ENCODE measurements at places on chromosomes 7 and 10. TPM values are rescaled to one million over a fixed set of nuclear protein-coding genes. Genes with fewer than 3 reads are reported as not detected.
A peak's percentile ranks its signal among the peaks of the same experiment; 100 is the strongest.

DNA sequence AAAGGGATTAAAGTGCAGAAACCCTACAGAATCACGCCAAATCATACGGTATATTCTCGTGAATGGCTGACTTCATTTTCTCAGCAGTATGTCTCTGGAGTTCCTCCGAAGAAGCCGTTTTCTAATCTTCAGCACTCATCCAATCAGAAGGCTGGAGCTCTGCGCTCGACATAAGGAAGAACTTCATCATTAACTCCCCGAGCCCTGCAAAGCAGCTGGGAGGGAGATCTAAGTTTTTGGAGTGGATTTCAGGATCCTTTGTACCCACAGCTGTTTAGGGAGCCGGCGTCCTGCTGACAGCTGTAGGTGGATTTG lies 40.7 kb upstream of the SDK1 start:
- peak overlapping the region; percentile 44 for H3K4me3 ChIP-seq
- H3K36me3 ChIP-seq = no peaks in the 10 kb centered on the region
- H3K27me3 ChIP-seq = no peaks in the 10 kb centered on the region
- H3K4me1 ChIP-seq = no peaks in the 10 kb centered on the region

DNA sequence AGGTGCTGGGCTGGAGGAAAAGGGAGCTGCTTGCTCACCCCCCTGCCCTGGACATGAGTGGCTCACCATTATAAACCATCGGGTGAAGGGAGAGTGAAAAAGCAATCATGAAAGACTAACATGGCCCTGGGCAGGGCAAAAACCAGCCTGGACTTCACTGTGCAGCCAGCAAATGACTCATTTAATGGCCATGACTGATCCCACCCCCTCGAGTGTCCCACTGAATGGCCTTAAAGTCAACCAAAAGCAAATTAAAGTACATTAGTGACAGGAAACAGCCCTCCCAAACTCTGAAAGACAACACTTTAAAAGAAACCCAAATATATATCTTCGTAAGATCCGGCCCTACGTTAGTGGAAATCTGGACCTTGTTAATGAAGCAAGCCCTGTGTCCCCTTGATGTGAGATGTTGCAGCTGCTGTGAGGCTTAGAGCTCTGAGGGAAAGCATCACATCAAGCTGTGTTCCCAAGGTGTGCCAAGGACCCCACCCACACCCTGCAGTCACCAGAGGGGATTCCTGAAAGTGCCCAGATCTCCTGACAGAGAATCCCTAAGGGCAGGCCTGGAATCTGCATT lies 31.2 kb downstream of the ADCYAP1R1 start:
- peaks cover 100% of the 10 kb centered on the region for H3K27me3 ChIP-seq
- no peak overlapping the region for H3K27ac ChIP-seq
- no peak for DNase-seq
- H3K4me3 ChIP-seq = no peak overlapping the region

GRID2IP gene
- total RNA-seq = 1.3 TPM

LEP gene
- not detected for total RNA-seq

CYP2E1 gene
- 3.0 TPM for total RNA-seq

PTPRN2 gene
- not detected for total RNA-seq
